Activated CD8-positive, alpha-beta memory T cell treated with anti-CD3 and anti-CD28 coated beads, Interleukin-2, amount 10 ng/mL, durations not matched to agents 7 days and 5 days (primary cell): ENCODE measurements at places on chromosomes 5 and 9.
A peak's percentile ranks its signal among the peaks of the same experiment; 100 is the strongest.

DNA sequence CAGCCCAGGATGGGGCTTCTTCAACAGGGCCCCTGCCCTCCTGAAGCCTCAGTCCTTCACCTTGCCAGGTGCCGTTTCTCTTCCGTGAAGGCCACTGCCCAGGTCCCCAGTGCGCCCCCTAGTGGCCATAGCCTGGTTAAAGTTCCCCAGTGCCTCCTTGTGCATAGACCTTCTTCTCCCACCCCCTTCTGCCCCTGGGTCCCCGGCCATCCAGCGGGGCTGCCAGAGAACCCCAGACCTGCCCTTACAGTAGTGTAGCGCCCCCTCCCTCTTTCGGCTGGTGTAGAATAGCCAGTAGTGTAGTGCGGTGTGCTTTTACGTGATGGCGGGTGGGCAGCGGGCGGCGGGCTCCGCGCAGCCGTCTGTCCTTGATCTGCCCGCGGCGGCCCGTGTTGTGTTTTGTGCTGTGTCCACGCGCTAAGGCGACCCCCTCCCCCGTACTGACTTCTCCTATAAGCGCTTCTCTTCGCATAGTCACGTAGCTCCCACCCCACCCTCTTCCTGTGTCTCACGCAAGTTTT, 23.6 kb downstream of the PCDHGC5 start:
- DNase-seq = peak; percentile 89

- DNase-seq = no peak
These were observed 87.4 kb downstream of the LMX1B start for GRCh38 chr9:126700903-126701812.

GRCh38 chr5:149913436-149914419, 30.9 kb downstream of the PDE6A start:
- no peak for DNase-seq

GRCh38 chr9:118829334-118829733, 539.9 kb downstream of the BRINP1 start:
- DNase-seq = no peak

GRCh38 chr5:91139572-91140200, 243.4 kb downstream of the ARRDC3 start:
- no peak for DNase-seq

GRCh38 chr5:172659570-172659908, 18.5 kb downstream of the NEURL1B start:
- DNase-seq = no peak

- no peak for DNase-seq
These were observed 30.9 kb downstream of the TNFSF8 start for GRCh38 chr9:114899461-114899860.
